Dermis blood vessel endothelial cell (primary cell): ENCODE measurements at places on chromosomes 2 and 18. TPM values are rescaled to one million over a fixed set of nuclear protein-coding genes. Genes with fewer than 3 reads are reported as not detected.
A peak's percentile ranks its signal among the peaks of the same experiment; 100 is the strongest.

GRCh38 chr2:176490061-176490861 lies 221.0 kb downstream of the MTX2 start:
- no peak for DNase-seq

- DNase-seq, result peak; percentile 28
Observed at GRCh38 chr2:234025891-234026401, 24.6 kb upstream of the SPP2 start.

- no peak for DNase-seq
Observed at GRCh38 chr2:207103132-207103531, 62.6 kb downstream of the KLF7 start.

GRCh38 chr2:53727921-53728320 lies 39.7 kb upstream of the CHAC2 start:
- no peak for DNase-seq

GRCh38 chr2:149143734-149144133 lies 105.2 kb downstream of the LYPD6B start:
- DNase-seq, result no peak

- peak; percentile 83 for DNase-seq
Observed at GRCh38 chr2:110211938-110212858, at the start of gene MTLN. TSS of gene MTLN (minus strand) at chr2:110212547. CDS start at chr2:110212525, 22 bp downstream.

- DNase-seq, result no peak
Observed at GRCh38 chr2:214395040-214395439, 15.8 kb upstream of the VWC2L start.

DNA sequence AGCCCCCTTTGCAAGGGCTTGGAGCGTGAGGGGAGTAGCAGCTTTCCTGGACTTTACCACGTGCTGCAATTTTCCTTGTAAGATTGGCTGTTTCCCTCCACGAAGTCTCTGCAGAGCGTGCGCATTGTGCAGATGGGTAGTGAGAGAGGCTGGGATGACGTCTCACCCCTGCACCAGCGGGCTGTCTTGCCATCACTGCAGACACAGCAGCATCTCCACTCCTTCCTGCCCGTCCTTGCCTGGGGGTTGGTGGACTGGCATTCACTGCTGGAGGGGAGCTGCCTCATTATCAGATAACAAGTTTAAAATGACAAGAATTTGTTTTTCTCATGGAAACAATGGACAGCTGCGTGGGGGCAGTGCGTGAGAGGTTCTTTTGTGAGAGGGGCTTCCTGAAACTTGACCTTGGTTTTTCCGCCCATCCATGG lies 45.3 kb upstream of the HS6ST1 start:
- peak; percentile 76 for DNase-seq

DNA sequence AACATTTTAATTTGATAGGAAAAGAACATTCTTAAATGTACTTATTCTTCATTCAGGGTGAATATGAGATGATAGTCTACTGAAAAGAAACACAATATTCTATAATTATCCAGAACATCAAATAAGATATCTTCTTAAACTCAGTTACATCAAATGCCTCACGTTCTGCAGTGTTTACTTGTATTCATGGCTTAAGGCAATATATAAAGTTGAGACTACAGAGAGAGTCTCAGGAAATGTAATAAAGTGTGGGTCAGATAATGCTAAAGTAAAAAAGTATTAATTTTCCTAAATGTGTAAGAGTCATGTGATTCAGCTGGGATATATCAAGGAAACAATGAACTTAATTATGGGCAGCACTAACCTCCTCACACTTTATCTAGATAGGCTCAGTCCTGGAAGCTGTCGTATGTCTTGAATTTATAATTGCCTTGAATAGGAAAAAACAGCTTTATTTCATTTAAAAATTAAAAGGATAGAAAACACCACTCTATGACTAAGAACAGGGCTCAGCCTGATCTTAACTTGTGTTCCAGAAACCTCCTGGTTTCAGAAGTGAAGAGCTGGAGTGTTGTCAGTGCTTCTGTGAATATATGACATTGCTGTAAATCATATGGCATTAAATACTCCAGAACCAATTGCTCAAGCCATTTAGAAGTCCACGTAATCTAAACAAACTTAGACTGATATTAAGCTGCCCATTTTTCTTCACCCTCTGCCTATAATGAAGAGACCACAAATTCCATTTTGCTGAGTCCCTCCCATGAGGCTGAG lies 240.2 kb downstream of the FSIP2 start:
- DNase-seq, result no peak

GRCh38 chr2:45265336-45265735 lies 256.1 kb upstream of the SIX2 start:
- no peak for DNase-seq

- no peak for DNase-seq
Observed at GRCh38 chr2:231043796-231044195, 6.5 kb downstream of the C2orf72 start.

The GAREM1 gene
- total RNA-seq, result 0.28 and 1.4 TPM in 2 replicates

The REG3G gene
- not detected in 2 replicates for total RNA-seq

The OTX1 gene
- 0.34 TPM in 1 of 2 replicates, not detected in the other for total RNA-seq

The TTC39C gene
- total RNA-seq, result 2.0 TPM in 2 replicates

The MARS2 gene
- 8.7 and 9.4 TPM in 2 replicates for total RNA-seq

The PSD4 gene
- 0.34 and 0.79 TPM in 2 replicates for total RNA-seq

The MAPRE3 gene
- 0.17 and 1.3 TPM in 2 replicates for total RNA-seq

The TRABD2A gene
- 0.23 and 1.4 TPM in 2 replicates for total RNA-seq

The POMC gene
- total RNA-seq, result 2.8 and 3.2 TPM in 2 replicates

The KIAA2012 gene
- total RNA-seq, result not detected in 2 replicates

The FBXO41 gene
- total RNA-seq, result 0.19 and 0.34 TPM in 2 replicates

The PREB gene
- total RNA-seq, result 46.4 and 46.8 TPM in 2 replicates
